Upper lobe of right lung (tissue), 1 donor: ENCODE measurements at places on chromosomes 13 and 19. TPM values are rescaled to one million over a fixed set of nuclear protein-coding genes. Genes with fewer than 3 reads are reported as not detected.

LAIR1 gene
- 87.8 TPM for total RNA-seq

LIM2 gene
- not detected for total RNA-seq

DNA sequence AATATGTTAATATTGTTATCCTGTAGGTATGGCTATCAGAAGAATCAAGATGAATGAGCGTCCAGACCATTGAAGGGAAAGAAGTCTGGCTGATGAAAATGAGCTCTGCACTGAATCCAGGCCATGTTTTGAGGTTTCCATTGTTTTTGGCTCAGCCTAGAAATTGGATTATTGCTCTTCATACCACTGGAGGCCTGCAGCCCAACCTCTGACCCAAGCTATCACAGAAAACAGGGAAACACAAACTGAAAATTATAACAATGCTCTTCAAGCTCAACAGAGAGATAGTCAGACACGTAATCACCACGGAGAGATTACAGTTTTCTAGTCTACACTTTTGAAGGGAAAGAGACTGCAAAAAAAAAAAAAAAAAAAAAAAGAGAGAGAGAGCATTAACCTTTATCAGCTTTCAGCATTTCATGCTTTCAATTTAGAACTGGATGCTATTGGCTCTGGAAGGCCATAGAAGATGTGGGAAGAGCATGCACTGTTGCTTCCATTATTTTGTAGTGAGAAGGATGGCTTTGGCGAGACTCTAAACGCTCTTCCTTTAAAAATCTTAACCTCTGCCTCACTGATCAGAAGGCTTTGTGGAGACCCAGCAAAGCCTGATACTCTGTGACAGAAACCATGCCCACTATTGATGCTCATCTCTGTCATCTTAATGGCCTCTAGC, 10.8 kb downstream of the EDNRB start:
- no peak for DNase-seq

DNA sequence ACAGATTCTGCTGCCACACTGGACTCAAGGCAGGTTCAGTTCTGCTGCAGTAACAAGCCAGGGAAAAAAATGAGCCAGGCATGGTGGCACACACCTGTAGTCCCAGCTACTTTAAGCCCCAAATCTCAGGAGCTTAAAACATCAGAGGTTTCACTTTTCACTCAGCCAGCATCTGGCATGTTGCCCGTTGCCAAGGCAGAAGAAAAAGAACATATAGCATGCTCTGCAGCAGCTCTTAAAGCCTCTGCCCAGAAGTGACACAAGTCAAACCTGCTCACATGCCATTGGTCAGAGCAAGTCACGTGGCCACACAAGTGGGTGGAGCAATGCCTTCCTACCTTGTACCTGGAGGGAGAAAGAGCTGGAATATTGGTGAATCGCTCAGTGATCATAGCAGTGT, 14.7 kb upstream of the ADGRE5 start:
- DNase-seq = peak; percentile 91

DNA sequence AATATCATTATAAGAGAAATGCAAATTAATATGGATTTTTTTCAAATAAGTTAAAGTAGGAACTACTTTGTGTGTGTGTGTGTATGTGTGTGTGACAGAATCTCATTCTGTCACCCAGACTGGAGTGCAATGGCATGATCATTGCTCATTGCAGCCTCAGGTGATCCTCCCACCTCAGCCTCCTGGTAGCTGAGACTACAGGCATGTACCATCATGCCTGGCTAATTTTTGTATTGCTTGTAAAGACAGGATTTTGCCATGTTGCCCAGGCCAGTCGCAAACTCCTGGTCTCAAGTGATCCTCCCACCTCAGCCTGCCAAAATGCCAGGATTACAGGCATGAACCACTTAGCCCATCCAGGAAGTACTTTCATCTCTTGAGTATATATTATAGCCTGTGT, 3.2 kb upstream of the ERVV-2 start:
- DNase-seq = no peak

GRCh38 chr13:70812481-70812880, 704.2 kb upstream of the KLHL1 start:
- no peak for DNase-seq

SLC10A2 gene
- not detected for total RNA-seq

DNA sequence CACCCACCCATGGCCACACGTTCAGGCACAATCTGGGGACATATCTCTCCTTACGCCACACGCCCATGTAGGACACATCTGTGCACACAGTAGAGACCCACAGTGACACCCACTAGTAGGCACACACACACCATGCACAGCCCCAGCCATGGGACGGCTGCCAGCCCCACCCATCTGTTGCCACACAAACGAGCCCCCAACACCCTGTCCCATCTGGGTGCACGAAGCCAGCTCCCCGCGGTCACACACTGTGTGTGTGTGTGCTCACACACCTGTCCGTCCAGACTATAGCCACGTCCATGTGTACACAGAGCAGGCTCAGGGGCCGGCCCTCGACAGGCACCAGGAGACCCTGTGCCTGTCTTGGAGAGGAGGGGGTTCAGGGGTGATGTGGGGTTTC, 10.6 kb downstream of the ERFL start:
- no peak for DNase-seq

DNA sequence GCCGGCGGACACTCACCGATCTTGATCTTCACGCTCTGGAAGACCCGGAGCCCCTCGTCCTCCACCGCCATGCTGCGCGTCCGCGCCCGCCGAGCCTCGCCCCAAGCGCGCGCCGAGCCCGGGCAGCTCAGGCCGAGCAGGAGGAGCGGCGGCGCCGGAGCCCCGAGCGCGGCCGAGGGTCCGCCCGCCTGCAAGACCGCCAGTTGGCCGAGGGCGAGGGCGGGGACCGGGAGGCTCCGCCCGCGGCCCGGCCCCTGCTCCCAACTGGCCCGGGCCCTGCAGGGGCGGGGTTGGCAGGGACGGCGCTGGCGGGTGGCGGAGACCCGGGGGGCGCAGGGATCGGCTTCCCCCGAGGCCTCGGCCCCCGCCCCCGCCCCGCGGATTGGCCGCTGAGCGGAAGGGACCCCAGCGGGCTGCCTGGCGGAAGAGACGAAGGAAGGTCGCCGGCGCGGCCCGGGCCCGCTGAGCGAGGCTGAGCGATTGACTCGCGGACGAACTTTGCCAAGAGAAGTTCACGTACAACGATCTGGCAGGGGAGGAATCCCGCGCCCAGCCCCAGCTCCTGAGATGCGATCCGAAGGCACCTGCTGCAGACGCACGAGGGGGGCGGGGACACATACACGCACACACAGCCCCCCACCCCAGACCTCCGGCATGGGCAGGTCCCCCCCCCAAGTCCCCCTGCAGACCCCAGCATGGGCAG, at the start of gene RASA3:
Gene RASA3, minus strand, starts transcription at position 205 of the 703 bp plus-strand sequence. Its CDS starts 134 bp downstream, at position 71.
- DNase-seq = peak; percentile 86

DNA sequence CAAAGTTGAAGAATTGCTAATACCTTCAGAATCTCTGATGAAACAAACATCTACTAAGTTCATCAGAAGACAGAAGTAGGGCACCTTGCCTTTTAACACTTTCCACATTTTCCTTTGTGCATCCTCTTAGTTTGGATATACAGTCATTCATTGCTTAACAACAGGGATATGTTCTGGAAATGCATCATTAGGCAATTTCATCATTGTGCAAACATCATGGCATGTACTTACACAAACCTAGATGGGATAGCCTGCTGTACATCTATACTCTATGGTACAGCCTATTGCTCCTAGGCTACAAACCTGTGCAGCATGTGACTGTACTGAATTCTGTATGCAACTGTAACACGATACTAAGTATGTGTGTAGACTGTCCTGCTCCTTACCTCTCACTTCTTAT, 169.8 kb downstream of the SUCLA2 start:
- no peak for DNase-seq

DNA sequence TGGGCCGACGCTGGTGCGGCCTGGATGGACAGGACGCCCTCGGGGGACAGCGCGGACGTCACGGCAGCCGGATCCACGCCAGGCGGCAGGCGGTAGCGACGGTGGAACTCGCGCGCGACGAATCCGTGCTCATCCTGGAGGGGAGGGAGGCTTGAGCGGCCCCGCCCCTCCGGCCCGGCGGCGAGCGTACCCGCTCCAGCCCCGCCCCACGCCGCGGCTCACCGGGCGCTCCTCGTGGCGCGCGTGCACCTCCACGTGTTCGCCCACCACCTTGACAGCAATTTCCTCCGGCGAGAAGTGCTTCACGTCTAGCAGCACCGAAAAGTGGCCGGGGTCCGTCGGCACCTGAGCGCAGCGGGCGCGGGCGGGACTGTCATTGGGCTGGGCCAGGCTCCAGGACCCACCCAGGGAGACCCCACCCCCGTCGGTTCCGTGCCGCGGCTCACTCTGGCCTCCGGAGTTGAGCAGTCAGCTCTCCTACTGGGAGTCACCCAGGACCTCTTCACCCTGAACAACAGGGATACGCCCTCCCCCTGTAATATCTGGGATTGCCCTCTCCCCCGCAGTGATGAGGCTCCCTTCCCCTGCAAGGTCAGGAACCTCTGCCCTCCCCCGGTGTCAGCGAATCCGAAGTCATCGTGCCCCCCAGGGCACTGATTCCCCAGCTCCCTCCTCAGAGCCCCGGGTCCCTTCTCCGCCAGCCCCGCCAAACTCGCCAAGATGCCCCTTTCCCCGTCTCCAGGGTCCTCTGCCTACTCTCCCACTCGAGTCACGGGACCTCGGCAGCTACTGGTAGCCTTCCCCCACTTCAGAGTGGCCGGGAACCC, 1.1 kb downstream of the HSPB6 start:
- peak; percentile 77 for DNase-seq

DNA sequence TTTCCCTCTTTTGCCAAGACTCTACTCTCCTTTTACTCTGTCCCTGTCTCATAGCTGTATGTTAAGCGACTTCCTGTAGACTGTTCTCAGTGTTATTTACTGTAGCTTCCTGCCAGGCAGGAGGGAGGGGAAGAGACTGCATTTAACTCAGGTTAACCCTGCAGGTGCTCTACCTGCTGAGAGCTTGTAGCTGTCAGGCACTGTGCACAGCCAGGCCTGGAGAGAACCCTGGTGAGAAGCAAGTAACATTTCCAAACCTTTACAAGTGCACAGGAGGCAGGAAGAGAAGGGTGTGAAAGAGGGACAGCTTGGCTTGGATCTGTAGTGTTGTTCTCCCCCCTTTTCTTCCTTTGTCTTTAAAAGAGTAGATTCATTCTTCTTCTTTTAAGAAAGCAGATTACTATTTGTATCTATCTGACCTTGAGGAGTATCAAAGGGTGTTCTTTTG, 167.1 kb downstream of the LMO7 start:
- no peak for DNase-seq

KIR3DL1 gene
- 0.23 TPM for total RNA-seq

PSENEN gene
- total RNA-seq = 51.0 TPM

DNA sequence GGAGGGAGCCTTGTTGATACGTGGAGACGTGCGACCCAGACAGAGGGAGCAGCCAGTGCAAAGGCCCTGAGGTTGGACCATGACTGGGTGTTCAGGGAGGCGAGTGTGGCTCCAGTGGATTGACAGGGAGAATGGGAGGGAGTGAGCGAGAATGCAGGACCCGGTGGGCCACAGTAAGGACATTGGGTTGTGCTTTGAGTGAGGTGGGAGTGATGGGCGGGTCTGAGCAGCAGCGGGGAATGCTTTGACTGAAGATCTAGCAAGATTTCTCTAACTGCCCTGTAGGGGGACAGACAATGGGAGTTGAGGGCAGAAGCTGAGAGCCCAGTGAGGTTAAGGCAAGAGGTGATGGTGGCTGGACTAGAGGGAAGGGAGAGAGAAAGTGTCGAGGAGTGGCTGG, 7.7 kb upstream of the NANOS2 start:
- DNase-seq = no peak

DNA sequence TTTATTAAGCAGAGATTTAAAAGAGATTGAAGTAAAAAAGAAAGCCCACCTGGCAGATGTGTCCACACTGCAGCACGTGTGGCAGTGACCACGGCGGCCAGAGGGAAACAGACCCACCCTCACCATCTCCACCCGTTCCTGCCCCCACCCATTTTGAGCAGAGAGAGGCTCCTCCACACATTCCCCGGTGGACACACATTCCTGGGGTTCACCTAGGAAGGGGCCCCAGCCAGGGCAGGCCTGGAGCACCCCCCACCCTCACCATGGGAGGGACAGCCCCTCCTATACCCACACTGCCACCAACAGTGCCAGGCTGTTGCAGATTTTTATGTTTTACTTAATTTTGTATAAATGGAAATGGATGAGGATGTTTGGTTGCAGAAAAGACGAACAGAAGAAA, 54.9 kb downstream of the SLC7A9 start:
- no peak for DNase-seq

TNFSF11 gene
- total RNA-seq = not detected

DNA sequence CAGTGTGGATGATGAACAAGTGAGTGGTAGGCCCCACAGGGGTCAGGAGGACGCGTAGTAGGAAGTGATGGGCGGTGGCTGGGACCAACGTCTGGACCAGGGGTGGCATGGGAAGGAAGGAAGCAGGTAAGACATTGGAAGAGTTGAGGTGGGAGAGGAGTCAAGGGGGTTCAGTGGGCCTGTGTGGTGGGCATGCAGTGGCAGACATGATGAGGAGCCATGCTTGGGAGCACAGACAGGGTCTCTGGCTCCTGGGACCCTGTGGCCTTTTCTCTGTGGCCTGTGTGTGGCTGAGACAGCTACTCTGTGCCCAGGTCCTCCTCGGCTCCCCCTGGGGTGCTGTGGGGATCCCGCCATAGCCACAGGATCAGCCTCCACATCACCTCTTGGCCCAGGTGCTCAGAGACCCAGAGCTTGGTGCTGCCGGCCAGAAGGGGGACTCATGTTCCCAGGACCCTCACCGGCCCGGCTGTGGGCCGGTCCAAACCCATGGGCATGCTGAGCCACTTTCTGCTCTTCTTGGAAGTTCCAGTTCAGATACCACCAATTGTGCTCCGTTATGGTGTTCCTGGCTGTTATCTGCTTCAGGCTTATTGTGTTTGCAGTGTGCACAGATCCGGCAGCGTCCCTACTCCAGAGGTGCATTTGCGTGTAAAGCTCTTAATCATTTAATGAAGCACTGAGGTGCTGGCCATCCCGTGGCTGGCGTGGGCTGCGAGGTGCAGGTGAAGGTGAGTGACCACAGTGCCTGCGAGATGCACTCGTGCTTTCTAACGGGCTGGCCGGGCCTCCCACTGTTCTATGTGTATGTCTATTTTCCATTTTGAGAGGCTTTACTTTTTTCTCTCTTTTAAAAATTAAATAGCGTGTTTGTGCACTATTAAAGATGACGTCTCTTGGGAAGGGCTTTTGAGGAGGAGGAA, 147.9 kb downstream of the TEX29 start:
- no peak for DNase-seq

- no peak for DNase-seq
These were observed 21.0 kb downstream of the EPSTI1 start for GRCh38 chr13:42970824-42971690.

GRCh38 chr13:31116224-31116623, 45.5 kb downstream of the HSPH1 start:
- no peak for DNase-seq

DNA sequence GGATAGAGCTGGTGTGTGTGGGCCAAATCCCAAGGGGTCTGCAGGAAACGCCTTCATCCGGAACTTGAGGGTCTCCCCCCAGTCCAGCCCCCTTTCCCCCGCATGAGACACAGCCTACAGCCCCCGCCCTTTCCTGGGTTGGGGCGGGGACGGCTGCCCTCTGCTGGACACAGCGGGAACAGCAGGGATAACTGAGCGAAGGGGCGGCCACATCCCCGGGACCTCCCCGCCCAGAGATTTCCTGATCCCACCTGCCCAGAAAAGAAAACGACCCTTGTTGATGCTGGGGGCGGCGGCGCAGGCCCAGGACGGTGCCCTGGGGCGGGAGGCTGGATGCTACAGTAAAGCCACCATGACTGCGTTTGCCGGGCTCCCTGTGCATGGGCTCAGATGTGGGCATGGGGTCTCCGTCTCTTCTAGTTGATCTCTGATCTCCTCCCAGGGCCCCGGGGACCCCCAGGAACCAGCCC, 14.2 kb downstream of the ONECUT3 start:
- no peak for DNase-seq

HRC gene
- total RNA-seq = 2.2 TPM
